ENCODE measurements at places on chromosomes 11 and 22.

DNA sequence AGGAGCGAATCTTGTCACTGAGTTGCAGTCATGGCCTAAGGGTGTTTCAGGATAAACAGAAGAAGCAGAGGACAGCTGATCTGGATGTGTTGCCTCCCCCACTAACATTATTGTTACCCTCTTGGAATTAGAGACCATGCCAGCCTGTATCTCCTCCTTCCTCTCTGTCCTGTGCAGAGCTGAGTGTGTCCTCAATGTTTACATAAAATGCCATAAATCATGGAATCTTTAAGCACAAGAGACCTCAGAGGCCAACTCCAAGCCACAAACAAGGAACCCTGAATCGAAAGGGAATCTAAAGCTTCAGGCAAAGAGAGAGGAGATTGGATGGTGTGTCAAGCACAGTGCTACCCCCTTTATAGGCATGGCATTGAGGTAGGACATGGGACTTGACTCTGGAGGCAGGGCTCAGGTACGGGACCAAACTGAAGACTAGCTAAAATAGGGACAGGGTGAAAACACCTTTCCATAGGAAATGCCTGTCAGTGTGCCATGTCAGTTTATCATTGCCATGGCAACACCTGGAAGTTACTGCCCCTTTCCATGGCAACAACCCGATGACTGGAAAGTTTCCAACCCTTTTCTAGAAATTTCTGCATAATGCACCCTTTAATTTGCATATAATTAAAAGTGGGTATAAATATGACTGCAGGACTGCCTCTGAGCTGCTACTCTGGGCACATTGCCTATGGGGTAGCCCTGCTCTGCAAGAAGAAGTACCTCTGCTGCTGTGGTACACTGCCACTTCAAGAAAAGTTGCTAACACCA, 489.7 kb downstream of the MIAT start:
- no peak for DNase-seq

- no peak for DNase-seq
These were observed 13.2 kb downstream of the BID start for GRCh38 chr22:17761138-17761488.

DNA sequence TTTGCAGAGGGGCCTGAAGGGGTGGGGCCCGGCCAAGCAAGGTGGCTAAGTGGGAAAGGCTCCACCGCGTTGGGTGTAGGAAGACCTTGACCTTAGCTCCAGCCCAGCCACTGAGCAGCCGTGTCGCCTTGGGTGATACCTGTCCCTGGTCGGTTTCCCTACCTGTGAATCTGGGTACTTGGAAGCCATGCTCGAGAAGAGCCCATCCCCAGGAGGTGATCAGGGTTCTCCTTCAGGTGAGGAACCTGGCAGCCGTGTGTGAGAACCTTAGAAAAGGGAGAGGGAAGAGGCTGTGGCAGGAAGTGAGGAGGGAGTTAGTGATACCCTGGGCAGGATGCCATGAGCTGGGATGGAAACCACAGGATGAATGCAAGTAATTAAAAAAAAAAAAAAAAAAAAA, 21.6 kb downstream of the PPARA start:
- DNase-seq = peak; percentile 62

DNA sequence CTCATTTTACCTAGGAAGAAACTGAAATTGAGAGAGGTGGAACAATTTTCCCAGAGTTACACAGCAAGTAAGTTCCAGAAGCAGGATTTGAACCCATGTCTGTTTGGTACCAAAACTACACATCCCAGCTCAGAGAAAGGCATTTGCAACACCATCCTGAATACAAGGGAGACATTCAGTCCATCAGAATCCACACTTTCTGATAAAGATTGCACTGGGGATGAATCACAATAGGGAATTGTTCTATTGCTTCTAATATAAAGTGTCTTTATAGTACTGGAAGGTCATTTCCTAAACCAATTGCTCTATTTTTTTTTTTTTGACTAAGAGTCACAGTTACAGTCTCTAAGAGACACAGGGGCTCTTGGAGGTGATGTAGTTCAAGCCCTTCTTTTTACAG, 208.1 kb upstream of the CADM1 start:
- DNase-seq = no peak

- DNase-seq = no peak
These were observed 740.5 kb downstream of the BRD1 start for GRCh38 chr22:49087198-49087597.

DNA sequence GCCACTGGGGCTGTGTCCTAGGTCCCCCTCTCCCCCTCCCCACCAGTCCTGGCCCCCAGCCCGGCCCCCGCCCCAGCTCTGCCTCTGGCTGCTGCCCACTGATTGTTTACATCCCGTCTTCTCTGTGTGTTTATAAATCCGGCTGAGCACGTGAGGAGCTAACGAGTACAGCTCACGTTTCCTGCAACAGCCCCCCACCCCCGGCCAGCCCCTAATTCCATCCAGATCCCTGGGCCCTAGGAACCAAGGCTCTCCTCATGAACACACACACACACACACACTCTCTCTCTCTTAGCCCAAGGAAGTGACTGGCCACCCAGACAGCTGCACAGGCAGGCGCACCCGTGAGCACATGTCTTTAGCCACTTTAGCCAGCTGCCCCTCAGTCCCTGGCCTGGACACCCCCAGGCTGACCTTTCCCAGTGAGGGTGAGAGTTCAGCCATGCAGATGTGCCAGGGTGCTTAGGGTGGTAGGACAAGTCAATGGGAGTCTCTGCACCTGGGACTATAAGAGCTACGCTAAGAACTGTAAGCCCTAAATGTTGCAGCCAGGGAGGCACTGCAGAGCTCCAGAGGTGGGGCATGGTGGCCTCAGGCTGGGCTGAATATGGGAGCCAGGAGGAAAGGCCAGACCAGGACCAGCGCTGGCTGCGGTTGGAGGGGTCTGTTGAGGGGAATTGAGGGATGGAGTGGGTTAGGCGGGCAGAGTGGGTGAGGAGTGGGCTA, 2.9 kb downstream of the CLCF1 start:
- no peak for DNase-seq

- DNase-seq = peak; percentile 25
These were observed 63.9 kb downstream of the MYO7A start for GRCh38 chr11:77191823-77192495.

GRCh38 chr11:61922539-61922938, 5.2 kb upstream of the RAB3IL1 start:
- DNase-seq = peak; percentile 64

DNA sequence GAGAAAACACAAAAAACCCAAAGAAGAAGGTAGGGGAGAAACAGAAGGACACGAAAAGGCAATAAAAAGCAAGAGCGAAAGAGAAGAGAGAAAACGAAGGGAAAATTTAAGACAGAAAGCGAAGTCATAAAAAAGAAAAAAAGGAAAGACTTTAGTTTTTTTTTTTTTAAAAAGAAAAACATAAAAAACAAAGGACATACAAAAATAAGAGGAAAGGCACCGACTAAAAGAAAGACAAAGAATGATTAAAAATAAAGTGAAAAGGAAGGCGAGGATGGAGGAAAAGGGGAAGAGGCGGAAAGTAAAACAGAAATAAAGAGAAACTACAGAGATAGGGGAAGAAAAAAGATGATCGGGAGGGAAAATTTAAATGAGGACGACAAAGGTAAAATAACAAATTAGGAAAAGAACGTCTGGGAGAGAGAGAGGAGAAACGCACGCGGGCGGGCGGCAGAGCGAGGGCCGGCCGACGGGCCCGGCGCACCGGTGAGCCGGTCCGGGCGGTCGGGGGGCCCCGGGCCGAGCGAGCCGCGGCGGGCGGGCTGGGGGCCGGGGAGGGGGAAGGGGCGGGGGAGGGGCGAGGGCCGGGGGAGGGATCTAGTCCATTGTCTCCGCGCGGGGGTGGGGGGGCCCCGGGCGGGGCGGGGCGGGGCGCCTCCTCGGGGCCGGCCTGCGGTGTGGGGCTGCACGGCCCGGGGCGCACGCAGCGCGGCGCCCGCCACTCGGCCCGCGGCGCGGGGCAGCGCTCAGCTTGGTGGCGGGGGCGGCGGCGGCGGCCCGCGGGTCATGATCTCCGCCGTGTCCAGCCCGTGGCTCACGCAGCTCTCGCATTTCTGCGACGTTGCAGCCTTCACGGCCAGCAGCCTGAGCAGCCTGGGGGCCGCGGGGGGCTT, at the start of gene TBX1:
Gene TBX1 (plus strand): TSS at position 721 of the 893 bp plus-strand sequence. CDS start 66 bp downstream, at position 787.
- no peak for DNase-seq

DNA sequence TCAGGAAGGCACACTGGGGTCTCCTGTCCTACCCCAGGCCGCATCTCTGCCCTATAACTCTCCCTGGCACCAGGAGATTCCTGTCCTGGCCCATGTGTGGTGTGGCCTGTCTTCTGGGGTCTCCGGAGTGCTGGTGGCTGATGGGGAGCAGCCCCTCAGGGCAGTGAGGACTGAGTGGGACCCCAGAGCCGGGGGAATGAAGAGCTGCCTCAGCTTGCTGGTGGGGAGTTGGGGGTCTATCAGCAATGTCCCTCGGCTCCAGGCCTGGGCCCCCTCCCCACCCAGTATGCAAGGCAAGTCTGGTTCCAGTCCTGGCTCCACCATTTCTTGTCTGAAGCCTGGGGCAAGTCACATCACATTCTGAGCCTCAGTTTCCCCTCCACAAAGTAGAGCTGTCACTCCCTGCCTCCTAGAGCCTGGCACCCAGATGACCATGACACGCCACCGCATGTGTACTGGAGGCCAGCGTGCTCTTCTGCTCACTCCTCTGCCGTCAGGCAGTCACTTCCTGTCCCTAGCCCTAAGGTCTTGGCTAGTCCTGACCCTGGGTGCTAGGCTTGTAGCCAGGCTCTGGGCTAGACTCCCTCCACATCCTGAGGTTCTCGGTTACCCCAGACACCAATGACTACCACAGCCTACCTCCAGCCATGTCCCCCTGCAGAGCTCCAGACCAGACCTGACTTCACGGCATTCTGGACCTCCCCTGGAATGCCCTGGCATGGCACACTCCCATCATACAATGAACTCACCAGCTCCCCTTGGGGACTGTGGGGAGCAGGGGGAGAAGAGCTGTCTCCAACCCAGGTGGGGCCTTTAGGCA, 12.8 kb downstream of the ARAP1 start:
- DNase-seq = no peak
